Thyroid gland (tissue), 4 donors: ENCODE measurements at places on chromosomes 12 and 14. TPM values are rescaled to one million over a fixed set of nuclear protein-coding genes. Genes with fewer than 3 reads are reported as not detected.

DNA sequence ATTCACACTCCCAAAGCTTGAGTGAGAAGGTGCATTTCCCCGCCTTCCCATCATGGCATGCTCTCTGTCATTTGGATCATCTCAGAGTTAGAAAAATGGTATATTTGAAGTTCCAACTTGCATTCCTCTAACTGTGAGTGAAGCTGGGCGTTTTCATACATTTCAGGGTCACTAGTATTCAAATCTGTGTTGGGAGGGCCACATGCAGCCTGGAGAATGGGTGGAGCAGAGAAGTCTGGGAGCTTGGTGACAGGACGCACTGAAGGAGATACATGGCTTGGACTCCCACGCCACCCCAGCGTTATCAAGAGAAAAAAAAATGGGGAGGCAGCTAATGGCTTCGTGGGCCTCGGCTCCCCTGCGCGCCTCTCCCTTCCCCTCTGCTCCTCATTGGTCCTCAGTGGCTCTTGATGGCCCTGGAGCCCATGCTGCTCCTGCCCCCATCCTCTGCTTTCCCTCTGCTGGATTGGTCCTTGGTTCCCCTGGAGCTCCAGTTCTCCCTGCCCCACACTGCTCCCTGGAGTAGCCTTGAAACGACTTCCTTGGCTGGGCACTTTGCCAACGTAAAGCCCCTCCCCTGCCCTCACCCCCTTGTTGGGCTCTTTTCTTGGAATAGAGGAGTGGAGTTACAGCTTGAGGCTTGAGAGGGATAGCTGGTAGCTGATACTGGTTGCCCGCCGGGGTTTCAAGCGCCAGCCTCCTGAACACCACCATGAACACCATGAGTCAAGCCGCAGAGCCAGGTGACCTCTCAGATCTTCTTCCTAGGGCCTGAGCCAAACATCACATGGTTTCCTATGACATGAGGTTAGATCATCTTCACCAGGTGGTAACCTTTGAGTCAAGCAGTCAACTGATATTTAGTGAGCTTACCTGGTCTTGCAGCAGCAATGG is 139.6 kb downstream of the PRKCH start:
- DNase-seq: no peak
- no peaks in the 10 kb centered on the region for H3K27me3 ChIP-seq
- peaks cover 10% of the 10 kb centered on the region for H3K4me1 ChIP-seq

DNA sequence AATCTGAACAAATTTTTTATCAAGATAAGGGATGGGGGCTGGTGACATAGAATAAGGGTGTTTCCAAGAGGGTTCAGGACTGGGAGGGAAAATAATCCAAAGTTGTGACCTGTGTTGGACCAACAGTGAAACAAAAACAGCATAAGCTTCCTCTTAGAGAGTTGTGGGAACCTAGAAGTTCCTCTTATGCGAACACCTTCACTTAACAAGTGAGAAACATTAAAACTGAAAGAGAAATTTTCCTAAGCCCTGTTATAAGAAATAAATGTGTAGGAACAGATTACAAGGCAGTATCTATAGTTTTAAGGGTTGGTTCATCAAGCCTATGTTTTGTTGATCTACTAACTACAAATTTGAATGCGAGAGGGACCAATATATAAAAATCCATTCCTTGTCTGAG is 58.4 kb downstream of the LLPH start:
- no peaks in the 10 kb centered on the region for H3K36me3 ChIP-seq
- no peaks in the 10 kb centered on the region for H3K4me1 ChIP-seq
- DNase-seq: no peak
- no peak overlapping the region for H3K27ac ChIP-seq
- H3K4me3 ChIP-seq: no peak overlapping the region
- no peaks in the 10 kb centered on the region for H3K27me3 ChIP-seq

GRCh38 chr12:101570047-101570446 is 24.7 kb upstream of the MYBPC1 start:
- H3K27me3 ChIP-seq: no peaks in the 10 kb centered on the region
- no peaks in the 10 kb centered on the region for H3K36me3 ChIP-seq
- no peak overlapping the region for H3K4me3 ChIP-seq
- DNase-seq: no peak

The TPPP2 gene
- total RNA-seq: not detected

The KRT6C gene
- not detected for total RNA-seq

The PROX2 gene
- not detected for total RNA-seq

DNA sequence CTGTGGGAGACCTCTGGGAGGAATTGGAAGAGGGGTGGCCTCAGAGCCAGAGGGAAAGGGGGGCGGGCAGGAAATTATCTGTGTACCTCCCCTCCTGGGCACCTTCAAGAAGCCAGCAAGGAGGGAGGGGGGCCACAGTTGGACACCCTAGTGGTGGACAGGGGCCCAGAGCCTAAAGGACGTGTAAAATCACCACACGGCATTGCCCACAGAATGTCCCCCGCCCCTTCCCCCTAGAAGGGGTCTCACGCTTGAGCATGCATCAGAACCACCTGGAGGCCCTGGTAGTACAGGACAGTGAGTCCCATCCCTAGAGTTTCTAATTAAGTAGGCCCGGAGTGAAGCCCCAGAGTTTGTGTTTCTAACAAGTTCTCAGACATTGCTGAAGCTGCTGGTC is 8.2 kb downstream of the ENDOU start:
- H3K36me3 ChIP-seq: no peaks in the 10 kb centered on the region
- no peaks in the 10 kb centered on the region for H3K27me3 ChIP-seq
- peaks cover 17% of the 10 kb centered on the region for H3K4me1 ChIP-seq
- no peak overlapping the region for H3K4me3 ChIP-seq
- peak overlapping the region; percentile 88 for H3K27ac ChIP-seq

- H3K4me3 ChIP-seq: no peak overlapping the region
- H3K4me1 ChIP-seq: no peaks in the 10 kb centered on the region
- no peaks in the 10 kb centered on the region for H3K36me3 ChIP-seq
- DNase-seq: no peak
These were observed 49.5 kb downstream of the RIMBP2 start for GRCh38 chr12:130666645-130667044.

The TAS2R31 gene
- 12.3 TPM for total RNA-seq

DNA sequence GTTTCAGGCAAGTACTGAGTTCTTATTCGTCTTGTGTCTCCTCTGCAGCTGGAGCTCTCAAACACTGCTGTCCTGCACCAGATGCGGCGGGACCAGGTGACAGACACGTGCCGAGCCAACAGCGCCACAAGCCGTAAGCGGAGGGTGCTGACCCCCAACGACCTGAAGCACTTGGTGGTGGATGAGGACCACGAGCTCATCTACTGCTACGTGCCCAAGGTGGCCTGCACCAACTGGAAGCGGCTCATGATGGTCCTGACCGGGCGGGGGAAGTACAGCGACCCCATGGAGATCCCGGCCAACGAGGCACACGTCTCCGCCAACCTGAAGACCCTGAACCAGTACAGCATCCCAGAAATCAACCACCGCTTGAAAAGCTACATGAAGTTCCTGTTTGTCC is 201.2 kb downstream of the SLC41A2 start:
- H3K27me3 ChIP-seq: no peaks in the 10 kb centered on the region
- H3K4me1 ChIP-seq: peaks cover 3% of the 10 kb centered on the region
- H3K36me3 ChIP-seq: no peaks in the 10 kb centered on the region
- H3K27ac ChIP-seq: no peak overlapping the region
- DNase-seq: no peak

DNA sequence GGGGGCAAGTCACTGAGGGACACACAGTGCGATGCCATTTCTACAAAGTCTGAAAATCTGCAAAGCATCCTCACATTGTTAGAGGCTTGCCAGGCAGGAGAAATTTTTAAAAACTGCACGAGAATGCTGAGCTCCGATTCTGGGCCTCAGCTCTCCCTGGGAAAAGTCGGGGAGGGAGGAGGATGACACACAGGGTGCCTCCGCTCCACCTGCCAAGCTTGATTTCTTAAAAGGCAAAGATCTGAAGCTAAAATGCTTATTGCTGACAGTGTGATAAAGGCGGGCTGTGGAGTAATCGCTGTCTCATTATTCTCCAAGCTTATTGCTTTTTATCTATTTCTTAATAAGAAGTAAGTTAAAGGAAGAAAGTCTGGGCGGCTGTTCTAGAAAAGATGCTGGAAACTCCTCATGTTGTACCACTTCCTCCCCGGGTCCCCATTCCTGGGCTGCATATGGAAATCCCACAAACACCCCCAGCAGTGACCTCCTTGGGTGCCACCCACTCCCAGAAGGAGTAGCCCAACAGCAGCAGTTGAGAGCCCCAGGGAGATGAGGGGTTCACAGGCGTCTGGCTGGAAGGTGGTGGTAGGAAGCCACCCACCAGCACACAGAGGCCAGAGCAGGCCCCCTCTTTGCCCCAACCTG is 55.0 kb downstream of the CCDC85C start:
- H3K27ac ChIP-seq: no peak overlapping the region
- no peaks in the 10 kb centered on the region for H3K36me3 ChIP-seq
- DNase-seq: no peak
- no peak overlapping the region for H3K4me3 ChIP-seq
- no peaks in the 10 kb centered on the region for H3K27me3 ChIP-seq

GRCh38 chr14:102500158-102500662 is 9.4 kb downstream of the ANKRD9 start:
- no peak overlapping the region for H3K4me3 ChIP-seq
- H3K36me3 ChIP-seq: no peaks in the 10 kb centered on the region
- H3K27ac ChIP-seq: peak overlapping the region; percentile 83
- H3K27me3 ChIP-seq: no peaks in the 10 kb centered on the region
- DNase-seq: peak; percentile 94

The SDR9C7 gene
- not detected for total RNA-seq

GRCh38 chr14:32545506-32546210 is 216.6 kb downstream of the AKAP6 start:
- no peak for DNase-seq
- no peaks in the 10 kb centered on the region for H3K36me3 ChIP-seq
- no peak overlapping the region for H3K4me3 ChIP-seq
- no peak overlapping the region for H3K27ac ChIP-seq
